Endothelial cell of coronary artery (primary cell): ENCODE measurements at places on chromosomes 5 and 9. TPM values are rescaled to one million over a fixed set of nuclear protein-coding genes. Genes with fewer than 3 reads are reported as not detected.

GABRA1 gene
- total RNA-seq, result not detected in 2 replicates

CYLC2 gene
- not detected in 2 replicates for total RNA-seq

PCDHGA11 gene
- total RNA-seq, result 7.2 and 10.1 TPM in 2 replicates

IFNE gene
- 0.99 and 2.1 TPM in 2 replicates for total RNA-seq

GRAMD2B gene
- total RNA-seq, result 0.45 and 2.4 TPM in 2 replicates

TEX10 gene
- total RNA-seq, result 22.4 and 24.8 TPM in 2 replicates

PCDHGA12 gene
- total RNA-seq, result 4.8 and 6.7 TPM in 2 replicates

PLEKHG4B gene
- total RNA-seq, result not detected in 2 replicates

ANKRD31 gene
- under 0.01 TPM in 1 of 2 replicates, not detected in the other for total RNA-seq

LVRN gene
- total RNA-seq, result 0.09 TPM in 2 replicates

ZNF484 gene
- total RNA-seq, result 11.9 and 13.0 TPM in 2 replicates

COL15A1 gene
- total RNA-seq, result under 0.01 TPM in 1 of 2 replicates, not detected in the other

ECM2 gene
- 0.18 and 0.38 TPM in 2 replicates for total RNA-seq

TSLP gene
- under 0.01 and 0.09 TPM in 2 replicates for total RNA-seq

DMRTA1 gene
- total RNA-seq, result 0.18 and 0.19 TPM in 2 replicates

HAVCR2 gene
- total RNA-seq, result 0.19 TPM in 1 of 2 replicates, not detected in the other

SHC3 gene
- 7.6 and 9.4 TPM in 2 replicates for total RNA-seq

CCDC171 gene
- total RNA-seq, result 0.56 and 0.81 TPM in 2 replicates

CDC14B gene
- 1.1 and 5.2 TPM in 2 replicates for total RNA-seq

LECT2 gene
- total RNA-seq, result not detected in 2 replicates

SLC6A19 gene
- total RNA-seq, result not detected in 2 replicates
